HFFc6 (cell line): ENCODE measurements at places on chromosomes 3 and 15. TPM values are rescaled to one million over a fixed set of nuclear protein-coding genes. Genes with fewer than 3 reads are reported as not detected.
A peak's percentile ranks its signal among the peaks of the same experiment; 100 is the strongest.

Gene STX19
- total RNA-seq: not detected in 2 replicates

Gene TRIM42
- not detected in 3 replicates for total RNA-seq

Gene CACNA1D
- total RNA-seq: 0.09 TPM in 1 of 3 replicates, not detected in the others

Gene ZNF80
- total RNA-seq: not detected in 3 replicates

Gene TMC3
- not detected in 2 replicates for total RNA-seq

Gene HGD
- 0.14 to 0.22 TPM in 2 of 3 replicates, not detected in the other for total RNA-seq

GRCh38 chr3:133152056-133152455 is 113.9 kb downstream of the TMEM108 start:
- no peak overlapping the region for H3K4me3 ChIP-seq
- H3K27ac ChIP-seq: no peak overlapping the region
- DNase-seq: no peak
- H3K36me3 ChIP-seq: no peaks in the 10 kb centered on the region
- no peaks in the 10 kb centered on the region for H3K27me3 ChIP-seq

DNA sequence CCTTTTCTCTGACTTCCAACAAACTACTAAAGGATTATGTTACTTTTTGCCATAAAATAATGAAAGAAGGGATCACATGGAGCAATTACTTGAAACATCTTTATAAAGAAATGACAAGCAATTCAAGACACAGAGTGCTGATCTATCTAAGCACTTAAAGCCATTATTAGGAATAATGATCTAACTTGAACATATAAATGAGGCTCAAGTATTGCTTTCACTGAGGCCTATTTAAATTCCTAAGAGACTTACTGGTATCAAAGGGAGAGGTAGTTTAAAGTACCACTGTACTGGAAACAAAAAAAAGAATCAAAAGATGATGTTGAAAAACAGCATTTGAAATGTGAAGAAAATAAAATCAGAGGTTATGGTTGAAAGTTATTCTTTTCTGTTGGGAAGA is 375.5 kb downstream of the PLCL2 start:
- H3K4me3 ChIP-seq: no peak overlapping the region
- H3K27ac ChIP-seq: no peak overlapping the region
- no peaks in the 10 kb centered on the region for H3K27me3 ChIP-seq
- H3K4me1 ChIP-seq: no peaks in the 10 kb centered on the region

GRCh38 chr15:31605467-31605931 is 278.9 kb downstream of the KLF13 start:
- peaks cover 56% of the 10 kb centered on the region for H3K4me1 ChIP-seq
- H3K4me3 ChIP-seq: peak overlapping the region; percentile 66
- H3K36me3 ChIP-seq: peaks cover 8% of the 10 kb centered on the region; the same call in 1 of the 2 replicates
- H3K27me3 ChIP-seq: peaks cover 2% of the 10 kb centered on the region
- peak; percentile 64 for DNase-seq

DNA sequence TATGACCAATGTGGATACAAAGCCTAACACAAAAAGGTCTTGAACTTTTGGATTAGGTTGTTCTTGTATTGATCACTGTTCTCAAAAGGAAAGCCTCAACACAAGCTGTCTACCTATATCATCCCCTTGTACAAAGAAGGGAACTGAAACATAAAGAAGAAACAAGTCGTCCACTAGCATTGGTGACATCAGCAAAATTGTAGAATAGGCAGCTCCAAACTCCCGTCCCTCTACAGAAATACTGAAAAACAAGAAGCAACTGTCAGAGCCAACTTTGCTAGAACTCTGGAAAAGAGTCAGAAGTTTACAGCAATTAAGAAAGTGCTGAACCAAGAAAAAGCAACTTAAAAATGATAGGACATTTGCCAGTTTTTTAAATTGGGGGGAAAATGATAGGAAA is 7.5 kb upstream of the NR1I2 start:
- no peak for DNase-seq
- peaks cover 15% of the 10 kb centered on the region; the same call in 1 of the 2 replicates for H3K27me3 ChIP-seq
- no peaks in the 10 kb centered on the region for H3K4me1 ChIP-seq
- no peak overlapping the region for H3K4me3 ChIP-seq
- no peak overlapping the region for H3K27ac ChIP-seq

DNA sequence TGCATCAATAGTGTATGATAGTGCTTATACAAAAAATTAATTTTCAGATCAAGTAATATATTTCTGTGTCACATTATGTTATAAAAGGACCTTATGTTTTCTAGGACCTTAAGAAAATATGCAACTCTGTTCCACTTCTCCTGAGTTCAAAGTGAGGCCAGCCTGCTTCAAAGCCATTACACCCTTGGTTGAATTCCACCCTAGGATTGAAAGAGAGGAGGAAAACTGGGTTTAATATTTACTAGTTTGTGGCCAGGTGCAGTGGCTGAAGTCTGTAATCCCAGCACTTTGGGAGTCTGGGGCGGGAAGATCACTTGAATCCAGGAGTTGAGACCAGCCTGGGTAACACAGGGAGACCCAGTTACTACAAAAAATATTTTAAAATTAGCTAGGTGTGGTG is 32.9 kb upstream of the NR1I2 start:
- no peaks in the 10 kb centered on the region for H3K4me1 ChIP-seq
- H3K27me3 ChIP-seq: peaks cover 23% of the 10 kb centered on the region
- no peaks in the 10 kb centered on the region for H3K36me3 ChIP-seq
- DNase-seq: no peak
- H3K4me3 ChIP-seq: no peak overlapping the region
- H3K27ac ChIP-seq: no peak overlapping the region

DNA sequence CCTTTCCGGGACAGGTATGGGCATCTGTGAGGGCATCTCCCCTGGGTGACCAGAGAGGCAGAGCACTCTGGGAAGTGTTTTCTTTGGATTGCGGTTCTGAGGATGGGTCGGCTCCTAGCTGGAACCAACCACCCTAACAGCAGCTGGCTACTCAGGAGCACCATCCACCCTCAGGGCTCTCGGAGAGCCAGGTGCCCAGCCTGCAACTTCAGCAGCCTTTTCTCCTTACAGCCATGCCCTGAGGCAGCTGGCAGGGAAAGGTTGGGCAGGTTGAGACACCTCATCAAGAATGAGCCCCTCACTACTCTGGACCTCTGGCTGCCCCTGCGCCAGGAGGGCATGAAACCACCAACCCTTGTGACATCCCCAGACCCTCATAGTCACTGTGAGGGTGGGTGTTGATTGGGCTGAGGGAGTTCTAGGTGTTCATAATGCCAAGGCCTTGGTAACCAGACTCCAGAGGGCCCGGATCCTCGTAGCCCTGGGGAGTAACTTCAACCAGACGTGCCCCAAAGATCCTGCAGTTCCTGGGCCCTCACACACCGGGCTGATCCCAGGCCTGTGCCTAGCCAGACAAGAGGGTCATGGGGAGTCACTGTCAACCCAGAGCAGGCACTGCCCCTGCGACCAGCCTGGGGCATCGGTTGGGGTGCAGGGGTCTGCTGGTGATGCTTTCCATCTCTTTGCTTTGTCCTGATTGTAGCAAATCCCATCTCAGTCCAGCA is 114.4 kb upstream of the ABHD17C start:
- 0 out of 2 replicates have a peak overlapping the region, but pooled peaks have one; percentile 2 for H3K4me3 ChIP-seq
- peaks cover 5% of the 10 kb centered on the region; the same call in 1 of the 2 replicates for H3K27me3 ChIP-seq
- peaks cover 60% of the 10 kb centered on the region for H3K4me1 ChIP-seq
- peak overlapping the region; percentile 73 for H3K27ac ChIP-seq
- no peak for DNase-seq

DNA sequence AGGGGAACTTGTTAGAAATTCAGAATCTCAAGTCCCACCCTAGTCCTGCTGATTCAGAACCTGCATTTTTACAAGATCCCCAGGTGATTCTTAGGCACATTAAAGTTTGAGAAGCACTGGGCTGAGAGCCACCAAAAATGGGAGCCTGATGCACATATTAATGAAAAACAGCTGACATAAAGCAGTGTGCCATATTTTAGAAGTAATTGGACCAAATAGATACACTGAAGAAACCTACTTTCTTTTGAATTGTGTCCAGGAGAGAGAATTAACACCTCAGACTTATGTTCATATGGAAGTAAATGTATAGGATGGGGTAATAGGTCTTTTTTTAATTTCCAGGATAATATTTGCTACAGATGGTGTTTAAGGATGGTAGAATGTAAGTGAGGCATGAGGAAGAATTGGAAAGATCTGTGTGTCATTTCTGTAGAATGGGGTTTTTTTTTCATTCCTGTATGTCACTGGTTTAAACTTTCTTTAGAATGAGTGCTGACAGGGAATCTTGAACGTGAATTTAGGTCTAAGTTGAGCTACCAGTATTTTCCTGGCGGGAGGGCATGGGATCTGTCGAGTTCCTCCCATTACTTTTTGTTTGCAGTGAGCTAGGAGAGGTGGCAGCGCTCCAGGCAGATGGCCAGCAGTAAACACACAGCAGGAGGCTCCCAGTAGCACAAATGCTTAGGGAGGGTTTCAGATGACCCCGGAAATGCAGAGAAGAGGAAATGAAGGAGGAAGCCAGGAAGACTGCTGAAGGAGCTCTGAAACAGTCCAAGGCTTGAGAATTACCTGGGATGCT is 185.6 kb downstream of the PLCL2 start:
- H3K4me3 ChIP-seq: no peak overlapping the region
- peaks cover 9% of the 10 kb centered on the region for H3K4me1 ChIP-seq
- H3K36me3 ChIP-seq: peaks cover 5% of the 10 kb centered on the region; the same call in 1 of the 2 replicates
- H3K27me3 ChIP-seq: no peaks in the 10 kb centered on the region

DNA sequence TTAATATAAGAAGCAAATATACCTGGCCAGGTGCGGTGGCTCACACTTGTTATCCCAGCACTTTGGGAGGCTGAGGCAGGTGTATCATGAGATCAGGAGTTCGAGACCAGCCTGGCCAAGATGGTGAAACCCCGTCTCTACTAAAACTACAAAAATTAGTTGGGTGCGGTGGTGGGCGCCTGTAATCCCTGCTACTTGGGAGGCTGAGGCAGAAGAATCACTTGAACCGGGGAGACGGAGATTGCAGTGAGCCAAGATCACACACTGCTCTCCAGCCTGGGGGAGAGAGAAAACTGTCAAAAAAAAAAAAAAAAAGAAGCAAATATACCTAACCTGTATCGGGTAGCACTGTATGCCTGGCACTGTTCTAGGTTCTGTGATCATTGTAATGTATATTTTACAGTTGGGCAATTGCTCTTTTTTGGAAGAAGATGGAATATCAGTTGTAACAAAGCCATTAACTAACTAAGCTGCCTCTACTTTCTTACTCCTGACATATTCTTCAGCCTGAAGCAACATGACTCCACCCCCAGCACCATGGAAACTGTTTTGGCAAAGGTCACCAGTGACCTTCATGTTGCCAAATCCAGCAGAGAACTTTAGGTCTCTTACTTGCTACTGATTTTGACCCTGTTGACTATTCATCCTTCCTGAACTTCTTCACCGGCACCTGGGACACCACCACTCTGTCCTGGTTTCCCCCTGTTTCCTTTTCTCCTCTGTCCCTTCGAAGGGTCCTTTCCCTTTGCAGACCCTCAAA is 203.8 kb downstream of the RPLP1 start:
- H3K36me3 ChIP-seq: no peaks in the 10 kb centered on the region
- no peak overlapping the region for H3K27ac ChIP-seq
- no peak for DNase-seq
- peaks cover 47% of the 10 kb centered on the region for H3K27me3 ChIP-seq

DNA sequence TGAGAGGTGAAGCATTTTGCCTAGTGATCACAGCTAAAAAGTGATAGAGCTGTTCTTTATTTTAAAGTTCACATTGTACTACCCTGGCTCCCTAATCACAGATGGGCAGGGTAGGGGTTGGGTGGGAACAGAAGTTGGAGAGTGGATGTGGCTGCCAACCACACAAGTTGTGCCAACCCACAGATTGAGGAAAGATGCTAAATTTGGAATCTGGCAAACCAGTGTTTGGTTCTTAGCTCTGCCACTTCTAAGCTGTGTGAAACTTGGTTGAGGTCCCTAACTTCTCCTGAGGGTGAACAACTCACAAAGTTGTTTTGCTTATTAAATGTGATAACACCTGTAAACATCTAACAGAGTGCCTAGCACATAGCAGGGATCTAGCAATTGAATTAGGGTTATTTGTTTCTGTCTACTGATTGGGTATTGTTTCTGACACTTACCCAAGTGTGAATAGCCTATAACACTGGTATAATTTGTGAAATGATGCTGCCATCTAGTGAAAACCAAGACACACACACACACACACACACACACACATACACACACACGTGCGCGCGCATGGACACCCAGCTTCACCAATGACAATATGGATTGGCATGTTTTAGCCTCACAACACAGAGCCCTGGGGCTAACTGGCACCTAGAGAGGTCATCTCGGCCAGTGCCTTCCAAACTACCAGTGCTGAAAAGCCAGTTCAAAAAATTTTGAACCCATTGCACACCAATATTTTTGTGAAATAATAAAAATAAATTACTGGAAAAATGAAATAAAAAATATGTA is 25.3 kb downstream of the ADGRG7 start:
- no peak overlapping the region for H3K4me3 ChIP-seq
- H3K36me3 ChIP-seq: no peaks in the 10 kb centered on the region
- H3K27ac ChIP-seq: no peak overlapping the region
- H3K4me1 ChIP-seq: peaks cover 13% of the 10 kb centered on the region
- DNase-seq: peak; percentile 43

DNA sequence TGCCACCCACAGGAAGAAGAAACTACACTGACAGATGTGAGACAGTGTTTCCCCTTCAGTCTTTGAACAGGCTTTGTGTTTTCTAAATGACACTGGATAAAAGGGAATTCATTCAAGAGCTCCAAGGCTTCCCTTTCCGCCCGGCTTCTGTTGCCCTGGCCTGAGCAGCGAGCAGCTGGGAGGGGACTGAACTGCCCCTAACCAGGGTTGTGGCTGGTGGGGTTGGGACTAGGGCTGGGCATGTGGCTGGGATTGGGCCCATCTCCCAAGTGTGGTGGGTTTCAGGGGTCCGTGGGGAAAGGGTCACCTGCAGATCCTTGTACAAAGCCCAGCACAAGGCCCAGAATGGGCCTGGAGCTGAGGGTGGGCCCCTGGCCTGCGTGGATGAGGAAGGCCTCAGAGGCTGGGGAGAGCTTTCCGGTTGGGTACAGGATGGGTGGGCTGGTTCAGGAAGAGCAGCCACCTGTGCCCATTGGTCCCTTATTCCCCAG is 10.4 kb downstream of the VILL start:
- H3K27me3 ChIP-seq: no peaks in the 10 kb centered on the region; the same call in 1 of the 2 replicates
- DNase-seq: no peak
- peaks cover 16% of the 10 kb centered on the region for H3K36me3 ChIP-seq
- H3K4me1 ChIP-seq: peaks cover 23% of the 10 kb centered on the region

DNA sequence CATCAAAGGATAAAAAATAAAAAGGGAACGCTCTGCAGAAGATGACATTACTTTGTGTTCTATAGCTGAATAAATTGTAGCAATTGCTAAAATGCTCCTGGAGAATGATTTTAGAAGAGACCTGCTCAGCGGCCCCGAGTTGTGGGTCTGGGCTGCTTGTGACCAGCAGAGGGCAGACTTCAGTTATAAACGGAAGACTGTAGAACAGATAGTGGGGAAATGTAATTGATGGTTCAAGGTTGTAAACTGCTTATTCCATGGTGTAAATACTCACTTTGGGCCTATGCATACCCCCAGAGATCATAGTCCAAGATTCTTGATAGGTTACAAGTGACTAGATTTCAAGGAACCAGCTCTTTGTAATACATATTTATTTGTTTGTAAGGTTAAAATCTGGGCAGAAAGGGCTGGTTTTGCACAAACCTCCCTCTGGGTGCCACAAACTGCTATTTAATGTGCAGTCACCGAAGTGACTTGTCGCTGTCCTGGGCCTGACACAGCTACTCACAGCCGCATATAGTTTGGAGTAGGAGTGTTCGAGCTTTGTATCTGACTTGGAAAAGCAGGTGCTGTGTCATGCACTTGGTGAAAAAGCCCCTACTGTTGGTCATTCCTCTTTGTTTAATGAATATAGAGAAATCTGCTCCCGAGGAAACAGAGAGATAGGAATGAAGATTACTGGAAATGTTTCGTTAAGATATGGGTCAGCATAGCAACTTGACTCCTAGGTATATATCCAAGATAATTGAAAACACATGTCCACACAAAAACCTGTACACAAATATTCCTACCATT is 34.7 kb upstream of the NDUFB4 start:
- DNase-seq: peak; percentile 80
- H3K27ac ChIP-seq: peak overlapping the region; percentile 98
- H3K36me3 ChIP-seq: no peaks in the 10 kb centered on the region
- H3K4me3 ChIP-seq: peak overlapping the region; percentile 81
